ENCODE measurements at places on chromosomes 2 and 18.

- no peak overlapping the region for H3K4me3 ChIP-seq
- peaks cover 23% of the 10 kb centered on the region for H3K27me3 ChIP-seq
- H3K36me3 ChIP-seq = no peaks in the 10 kb centered on the region
Observed at GRCh38 chr18:37383846-37384595, 181.6 kb downstream of the CELF4 start.

DNA sequence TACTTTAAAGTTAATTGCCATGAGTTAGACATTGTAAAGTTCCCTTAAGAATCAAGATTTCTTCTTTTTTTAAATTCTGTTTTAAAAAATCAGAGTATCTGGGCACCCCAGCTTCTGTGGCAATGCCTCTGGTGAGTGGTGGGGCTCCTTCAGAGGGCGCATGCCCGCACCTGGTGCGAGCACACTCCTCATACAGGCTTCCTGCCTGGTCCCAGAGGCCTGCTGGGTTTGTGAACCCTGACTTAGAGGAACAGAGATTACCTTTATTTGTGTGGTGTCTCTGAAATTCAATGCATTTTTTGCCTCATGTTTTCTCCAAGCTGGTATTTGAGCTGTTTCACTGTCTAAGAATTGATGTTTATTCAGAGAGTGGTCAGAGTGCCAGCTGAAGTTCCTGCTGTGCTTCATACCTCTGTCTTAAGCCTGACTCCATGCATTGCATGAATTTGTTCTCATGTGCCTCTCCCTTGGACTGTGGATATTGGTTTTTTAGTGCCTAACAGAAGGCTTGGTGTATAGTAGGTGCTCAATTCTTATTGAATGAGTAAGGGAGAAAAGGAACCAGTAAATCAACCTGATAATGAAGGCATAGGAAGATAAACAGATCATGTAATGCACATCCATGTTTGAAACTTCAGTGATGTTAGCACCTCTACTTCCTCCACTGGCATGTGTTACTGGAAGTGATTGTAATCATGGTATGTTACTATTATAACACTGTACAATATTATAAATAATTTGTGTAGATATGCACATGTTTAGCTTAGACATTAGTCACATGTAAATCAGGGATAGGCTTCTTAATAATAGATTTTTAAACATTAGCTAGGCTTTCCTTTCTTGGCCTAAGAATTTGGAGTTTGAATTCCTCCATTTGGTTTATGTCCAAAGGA is 29.0 kb downstream of the PHLPP1 start:
- peak overlapping the region; percentile 44 for H3K4me3 ChIP-seq
- peaks cover under 1% of the 10 kb centered on the region for H3K36me3 ChIP-seq
- DNase-seq = peak; percentile 24
- H3K27me3 ChIP-seq = no peaks in the 10 kb centered on the region
- H3K4me1 ChIP-seq = peaks cover 22% of the 10 kb centered on the region

DNA sequence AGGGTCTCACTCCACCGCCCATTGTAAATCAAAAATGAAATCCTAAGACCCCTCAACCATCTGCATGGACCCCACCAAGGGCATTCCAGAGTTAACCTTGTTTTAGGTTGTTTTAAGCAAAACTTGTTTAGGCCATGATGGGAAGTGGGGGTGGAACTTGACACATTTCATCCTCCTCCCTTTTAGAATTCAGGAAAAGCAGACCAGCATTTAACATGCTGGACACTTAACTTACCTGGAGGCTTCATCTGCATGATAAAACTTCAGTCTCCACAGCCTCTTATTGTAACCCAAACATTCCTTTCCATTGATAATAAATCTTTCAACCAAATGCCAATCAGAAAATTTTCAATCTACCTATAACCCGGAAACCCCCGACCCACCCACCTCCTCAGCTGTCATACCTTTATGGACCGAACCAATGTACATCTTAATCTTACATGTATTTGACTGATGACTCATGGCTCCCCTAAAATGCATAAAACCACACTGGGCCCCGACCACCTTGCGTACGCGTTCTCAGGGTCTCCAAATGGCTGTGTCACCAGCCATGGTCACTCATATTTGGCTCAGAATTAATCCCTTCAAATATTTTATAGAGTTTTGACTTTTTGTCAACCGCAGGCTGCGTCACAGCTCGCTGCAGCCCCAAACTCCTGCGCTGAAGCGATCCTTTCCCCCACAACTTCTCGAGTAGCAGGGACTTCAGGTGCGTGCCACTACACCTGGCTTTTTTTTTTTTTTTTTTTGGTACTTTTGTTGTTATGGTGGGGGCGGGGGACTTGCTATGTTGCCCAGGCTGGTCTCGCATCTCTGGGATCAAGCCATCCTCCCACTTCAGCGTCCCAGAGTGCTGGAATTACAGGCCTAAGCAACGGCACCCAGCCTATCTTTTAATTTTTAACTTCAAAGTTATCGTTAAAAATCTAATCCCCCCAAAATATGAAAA is 917 bp downstream of the MPPE1 start:
- H3K36me3 ChIP-seq = peaks cover 17% of the 10 kb centered on the region
- H3K27me3 ChIP-seq = no peaks in the 10 kb centered on the region
- DNase-seq = no peak

DNA sequence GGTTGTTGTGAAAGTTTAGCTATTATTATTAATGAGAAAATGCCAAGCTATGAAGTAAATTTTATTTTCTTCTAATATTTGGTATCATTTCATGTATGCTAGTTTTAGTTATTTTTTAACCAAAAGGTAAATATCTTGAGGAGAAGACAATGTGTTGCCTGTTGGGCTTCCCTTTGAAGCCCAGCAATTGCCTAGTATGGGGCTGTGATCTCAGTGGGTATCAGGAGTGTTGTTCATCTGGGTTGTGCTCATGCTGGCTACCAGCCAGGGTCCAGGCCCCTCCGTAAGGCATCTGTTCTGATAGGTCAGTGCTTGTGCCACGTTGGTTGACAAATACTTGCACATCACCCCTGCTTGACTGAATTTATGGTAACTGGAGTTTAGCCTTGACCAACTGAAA is 38.0 kb upstream of the DARS1 start:
- no peak overlapping the region for H3K27ac ChIP-seq
- H3K36me3 ChIP-seq = peaks cover 7% of the 10 kb centered on the region
- no peak overlapping the region for H3K4me3 ChIP-seq
- DNase-seq = no peak
- H3K4me1 ChIP-seq = peaks cover 30% of the 10 kb centered on the region

- H3K4me3 ChIP-seq = peak overlapping the region; percentile 14
- DNase-seq = no peak
- H3K27me3 ChIP-seq = no peaks in the 10 kb centered on the region
- H3K36me3 ChIP-seq = peaks cover 4% of the 10 kb centered on the region
- H3K27ac ChIP-seq = peak overlapping the region; percentile 27
Observed at GRCh38 chr2:230870544-230871360, 6.0 kb downstream of the ITM2C start.

- peaks cover 5% of the 10 kb centered on the region for H3K4me1 ChIP-seq
- no peaks in the 10 kb centered on the region for H3K36me3 ChIP-seq
- no peak overlapping the region for H3K27ac ChIP-seq
- no peak for DNase-seq
- no peak overlapping the region for H3K4me3 ChIP-seq
Observed at GRCh38 chr18:70422391-70422965, 133.6 kb downstream of the SOCS6 start.

GRCh38 chr2:121345101-121345500 is 60.1 kb upstream of the TFCP2L1 start:
- no peaks in the 10 kb centered on the region for H3K27me3 ChIP-seq
- H3K4me1 ChIP-seq = no peaks in the 10 kb centered on the region
- no peak for DNase-seq
- no peak overlapping the region for H3K4me3 ChIP-seq
- H3K27ac ChIP-seq = no peak overlapping the region

GRCh38 chr2:69801745-69802290 is 27.6 kb upstream of the GMCL1 start:
- DNase-seq = no peak
- H3K4me1 ChIP-seq = peaks cover 62% of the 10 kb centered on the region
- H3K36me3 ChIP-seq = peaks cover 16% of the 10 kb centered on the region
- H3K27me3 ChIP-seq = no peaks in the 10 kb centered on the region
- peak overlapping the region; percentile 3 for H3K4me3 ChIP-seq

DNA sequence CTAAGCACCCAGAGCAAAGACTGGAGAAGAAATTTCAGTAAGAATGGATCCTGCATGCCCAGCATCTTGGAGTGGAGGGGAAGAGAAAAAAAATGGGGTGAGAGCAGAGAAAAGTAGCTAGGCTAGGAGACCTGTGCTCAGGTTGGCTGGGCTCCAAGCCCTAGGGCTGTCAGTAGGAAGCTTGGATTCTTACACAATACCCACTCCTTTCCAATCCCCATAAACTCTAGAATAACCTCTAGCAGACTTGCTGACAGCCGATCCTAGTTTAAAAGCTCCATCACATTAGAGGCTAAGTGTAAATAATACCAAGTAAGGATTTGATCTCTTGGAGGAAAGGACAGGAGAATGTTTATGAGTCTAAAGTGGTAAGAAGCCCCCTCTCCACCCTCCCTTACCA is 46.2 kb upstream of the NABP1 start:
- no peak overlapping the region for H3K4me3 ChIP-seq
- no peaks in the 10 kb centered on the region for H3K27me3 ChIP-seq
- DNase-seq = no peak
- no peak overlapping the region for H3K27ac ChIP-seq
- H3K4me1 ChIP-seq = peaks cover 23% of the 10 kb centered on the region

DNA sequence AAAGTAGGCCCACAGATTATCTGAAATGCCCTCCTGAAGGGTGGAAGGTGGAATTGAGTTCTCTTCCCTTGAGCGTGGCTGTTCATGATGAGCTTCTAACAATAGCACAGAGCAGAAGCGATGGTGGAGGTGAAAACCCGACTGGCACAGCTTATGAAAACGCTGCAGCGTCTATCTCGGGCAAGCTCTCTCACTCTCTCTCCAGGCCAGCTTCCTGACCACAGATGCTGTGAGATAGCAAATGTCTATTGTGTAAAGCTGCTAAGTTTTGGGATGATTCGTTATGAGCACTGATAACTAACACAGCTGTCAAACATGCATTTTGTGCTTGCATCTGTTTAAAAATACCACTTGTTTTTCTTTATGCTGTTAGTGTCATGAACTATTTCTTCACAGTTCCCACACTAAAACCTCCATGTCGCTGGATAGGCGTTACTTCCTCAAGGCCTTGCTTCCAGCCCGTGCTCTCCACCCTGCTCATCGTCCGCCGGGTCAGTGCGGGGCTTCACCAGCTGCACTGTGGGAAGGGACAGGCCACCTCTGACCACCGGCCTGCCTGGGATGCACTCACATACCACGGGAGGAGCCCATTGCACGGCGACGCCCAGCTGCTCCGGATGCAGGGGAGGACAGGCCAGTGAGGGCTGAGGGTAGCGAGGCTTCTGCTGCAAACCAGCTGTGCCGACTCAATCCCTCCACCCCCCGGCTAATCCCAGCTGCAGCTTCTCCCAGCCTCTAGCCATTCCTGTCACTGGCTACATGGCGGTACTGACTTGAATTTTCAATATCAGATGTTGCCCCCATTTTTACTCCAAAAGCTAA is 60.0 kb upstream of the OTOS start:
- H3K27ac ChIP-seq = no peak overlapping the region
- no peak for DNase-seq
- no peak overlapping the region for H3K4me3 ChIP-seq
- peaks cover 5% of the 10 kb centered on the region for H3K4me1 ChIP-seq

- H3K4me3 ChIP-seq = no peak overlapping the region
- DNase-seq = no peak
- H3K4me1 ChIP-seq = peaks cover 30% of the 10 kb centered on the region
- H3K36me3 ChIP-seq = peaks cover 20% of the 10 kb centered on the region
Observed at GRCh38 chr2:231398585-231398984, 3.1 kb downstream of the B3GNT7 start.

GRCh38 chr2:172813314-172813888 is 77.8 kb downstream of the RAPGEF4 start:
- peaks cover 2% of the 10 kb centered on the region for H3K4me1 ChIP-seq
- DNase-seq = no peak
- no peak overlapping the region for H3K27ac ChIP-seq

GRCh38 chr18:55475916-55476315 is 112.1 kb downstream of the TCF4 start:
- no peaks in the 10 kb centered on the region for H3K36me3 ChIP-seq
- H3K27ac ChIP-seq = no peak overlapping the region
- H3K4me3 ChIP-seq = no peak overlapping the region
- peaks cover 14% of the 10 kb centered on the region for H3K4me1 ChIP-seq

DNA sequence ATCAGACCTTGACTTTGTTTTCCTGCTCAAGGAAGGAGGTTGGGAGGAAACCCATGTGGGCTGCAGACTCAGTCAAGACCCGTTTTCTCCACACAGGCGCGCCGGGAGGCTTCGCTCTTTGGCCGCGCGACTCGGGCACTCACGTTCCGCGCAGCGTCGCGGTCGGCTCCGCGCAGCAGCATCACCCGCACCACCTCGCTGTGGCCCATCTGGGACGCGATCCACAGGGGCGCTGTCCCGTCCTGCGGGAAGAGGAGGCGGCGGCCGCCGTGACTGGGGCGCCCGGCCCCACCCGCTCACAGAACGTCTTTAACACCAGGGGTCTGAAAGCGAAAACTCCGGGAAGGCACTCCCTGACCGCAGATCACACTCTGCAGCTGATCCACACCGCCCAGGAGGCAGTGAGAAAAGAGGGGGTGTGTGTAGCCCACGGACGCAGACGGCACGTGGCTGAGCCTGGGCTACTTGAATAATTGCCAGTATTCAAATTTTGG is 33.1 kb upstream of the NPC1 start:
- H3K4me3 ChIP-seq = peak overlapping the region; percentile 82
- peaks cover 47% of the 10 kb centered on the region for H3K27me3 ChIP-seq
- no peaks in the 10 kb centered on the region for H3K36me3 ChIP-seq
- peak overlapping the region; percentile 20 for H3K27ac ChIP-seq
- peak; percentile 14 for DNase-seq

DNA sequence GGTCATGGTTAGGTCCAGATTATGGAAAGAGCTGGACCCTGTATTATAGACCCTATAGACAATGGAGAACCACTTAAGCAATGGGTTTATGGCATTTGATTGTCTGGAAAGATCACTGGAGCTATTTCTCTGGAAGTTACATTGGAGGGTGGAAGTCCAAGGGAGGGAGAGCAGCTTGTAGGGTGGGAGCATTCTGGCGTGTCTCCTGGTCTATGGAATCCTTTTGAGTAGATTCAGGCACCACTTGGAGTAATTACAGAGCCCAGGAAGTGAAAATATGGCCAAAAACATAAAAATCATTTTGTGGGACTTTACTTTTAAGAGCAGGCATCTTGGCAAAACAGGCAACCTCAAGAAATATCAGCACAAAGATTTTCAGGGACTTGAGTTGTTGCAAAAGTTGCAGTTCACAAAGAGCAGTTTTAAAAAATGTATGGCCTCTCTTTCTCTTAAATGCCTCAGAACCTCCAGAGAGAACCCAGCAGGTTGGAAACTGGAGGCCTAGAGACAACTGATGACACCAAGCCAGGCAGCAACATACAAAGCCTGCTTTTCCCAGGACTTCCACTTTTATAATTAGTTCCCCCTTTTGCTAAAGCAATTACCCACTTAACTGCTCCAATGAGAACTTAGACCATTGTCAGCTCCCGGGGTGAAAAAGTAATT is 331.0 kb downstream of the MYCN start:
- no peaks in the 10 kb centered on the region for H3K36me3 ChIP-seq
- DNase-seq = no peak
- peaks cover 5% of the 10 kb centered on the region for H3K27me3 ChIP-seq
- H3K4me3 ChIP-seq = no peak overlapping the region
- no peak overlapping the region for H3K27ac ChIP-seq

Measured in stimulated activated naive B cell treated with anti-CD40 and anti-IgM and Interleukin-4, amounts not matched to agents 10 μg/mL and 1 μg/mL and 100 μg/mL, for 72 hours (primary cell).